ENCODE measurements at places on chromosomes 16 and 17.

- DNase-seq, result peak; percentile 65
Measured at GRCh38 chr16:30615358-30616091, 5.3 kb upstream of the ZNF689 start.

DNA sequence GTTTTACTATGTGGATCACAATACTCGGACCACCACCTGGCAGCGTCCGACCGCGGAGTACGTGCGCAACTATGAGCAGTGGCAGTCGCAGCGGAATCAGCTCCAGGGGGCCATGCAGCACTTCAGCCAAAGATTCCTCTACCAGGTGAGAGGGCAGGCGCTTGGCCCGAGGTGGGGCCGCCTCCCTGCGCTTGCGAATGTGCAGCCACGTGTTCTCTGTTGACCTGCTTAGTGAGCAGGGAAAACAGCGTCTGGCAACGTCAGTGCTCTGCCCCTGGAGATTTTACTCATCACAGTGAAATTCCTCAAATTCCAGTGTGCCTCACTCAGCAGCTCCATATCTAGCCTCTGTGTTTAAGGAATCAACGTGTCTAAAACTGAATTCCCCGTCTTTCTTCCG, 33.4 kb upstream of the CLEC18A start:
- DNase-seq, result no peak

- no peak for DNase-seq
Measured at GRCh38 chr17:65139101-65139764, 2.1 kb downstream of the RGS9 start.

- DNase-seq, result peak; percentile 100
Measured at GRCh38 chr17:45247429-45248131, 14.3 kb downstream of the SPATA32 start.

DNA sequence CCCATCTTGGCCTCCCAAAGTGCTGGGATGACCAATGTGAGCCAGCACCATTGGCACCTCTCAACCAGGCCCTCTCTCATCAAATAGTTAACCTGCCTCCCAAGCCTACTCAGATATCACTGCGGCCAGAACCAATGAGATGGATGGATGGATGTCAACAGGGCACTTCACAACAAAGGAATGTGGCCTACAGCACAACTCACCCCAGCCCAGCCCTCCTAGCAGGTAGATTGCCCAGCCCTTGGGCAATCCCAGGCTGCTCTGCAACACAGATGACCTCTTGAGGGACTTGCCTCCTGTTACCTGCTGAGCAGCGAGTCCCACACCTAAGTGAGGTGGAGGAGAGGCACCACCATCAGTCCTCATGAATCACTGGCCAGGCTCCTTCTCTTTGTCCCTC, 22.6 kb upstream of the KIFC3 start:
- no peak for DNase-seq

- peak; percentile 49 for DNase-seq
Measured at GRCh38 chr16:6964679-6965078, 368.0 kb upstream of the RBFOX1 start.

DNA sequence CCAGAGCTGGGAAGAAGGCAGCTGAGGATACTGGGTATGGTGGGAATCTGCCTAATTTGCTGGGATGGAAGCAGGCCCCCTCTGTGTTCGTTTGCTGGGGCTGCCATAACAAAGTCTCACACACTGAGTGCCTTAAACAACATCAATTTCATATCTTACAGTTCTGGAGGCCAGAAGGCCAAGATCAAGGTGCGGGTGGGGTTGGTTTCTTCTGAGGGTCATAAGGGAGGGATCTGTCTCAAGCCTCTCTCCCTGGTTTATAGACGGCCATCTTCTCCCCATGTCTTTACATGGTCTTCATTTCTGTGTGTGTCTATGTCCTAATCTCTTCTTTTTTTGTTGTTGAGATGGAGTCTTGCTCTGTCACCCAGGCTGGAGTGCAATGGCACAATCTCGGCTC, 35.8 kb downstream of the GDE1 start:
- no peak for DNase-seq

DNA sequence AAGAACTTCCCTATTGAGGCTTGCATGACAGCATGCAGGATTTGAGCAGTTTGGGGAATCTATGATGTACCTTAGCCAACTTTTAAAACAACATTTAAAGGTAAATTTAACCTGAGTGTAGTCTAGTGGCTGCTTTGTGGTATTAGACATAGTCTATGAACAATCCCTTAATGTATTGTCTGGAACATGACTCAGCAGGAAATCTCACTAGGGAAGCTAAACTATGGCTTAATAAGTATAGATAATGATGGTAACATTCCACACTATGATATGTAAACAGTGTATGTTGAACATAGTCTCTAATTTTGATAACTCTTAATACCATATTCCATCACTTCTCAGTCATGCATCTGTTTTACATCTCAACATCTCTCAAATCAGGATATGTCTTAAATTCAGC, 52.1 kb upstream of the SLC12A3 start:
- DNase-seq, result no peak

- DNase-seq, result no peak
Measured at GRCh38 chr17:6231465-6231864, 161.3 kb downstream of the WSCD1 start.

DNA sequence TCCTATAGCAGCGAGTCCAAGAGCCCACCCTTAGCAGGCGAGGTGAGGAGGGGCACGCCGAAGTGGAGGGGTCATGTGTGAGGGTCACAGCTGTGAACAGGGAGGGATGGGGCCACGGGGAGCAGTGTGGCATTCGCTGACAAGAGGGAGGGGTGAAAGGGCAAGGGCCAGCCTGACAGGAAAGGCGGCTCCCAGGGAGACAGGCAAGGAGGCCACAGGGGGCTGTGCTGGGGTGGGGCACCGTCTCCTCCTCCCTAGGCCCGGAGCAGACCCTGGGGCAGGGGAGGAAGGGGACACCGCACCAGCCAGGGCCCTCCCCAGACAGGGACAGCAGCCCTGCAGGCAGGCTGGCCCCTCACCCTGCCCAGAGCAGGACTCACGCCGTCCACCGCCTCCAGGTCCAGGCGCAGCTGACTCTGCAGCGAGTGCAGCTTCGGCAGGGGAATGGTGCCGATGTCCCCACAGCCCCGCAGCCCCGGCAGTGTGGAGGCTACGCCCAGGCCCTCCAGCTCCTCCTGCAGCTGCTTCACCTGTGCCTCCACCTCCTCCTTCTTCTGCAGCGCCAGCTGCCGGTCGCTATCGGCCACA, 15.1 kb downstream of the GNPTG start:
- DNase-seq, result no peak

DNA sequence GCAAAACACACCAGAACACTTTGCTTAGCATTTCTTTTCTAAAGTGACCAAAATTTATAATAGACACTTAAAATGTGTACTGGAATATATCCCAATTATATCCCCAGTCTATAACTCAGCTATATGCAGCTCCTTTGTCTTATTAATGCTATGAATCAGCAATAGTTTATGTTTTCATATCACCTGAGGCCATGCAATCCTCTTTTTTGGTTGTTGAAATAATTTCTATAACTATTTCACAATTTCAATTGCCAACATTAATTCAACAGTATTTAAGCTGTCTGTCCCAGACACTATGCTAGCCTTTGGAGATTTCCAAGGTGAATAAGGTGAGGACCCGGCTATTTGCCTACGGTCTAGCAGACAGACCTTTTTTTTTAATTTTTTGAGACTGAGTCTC, 17.2 kb upstream of the BMERB1 start:
- no peak for DNase-seq

Data from D721Med (cell line).